ENCODE measurements at places on chromosomes 5 and 9.

DNA sequence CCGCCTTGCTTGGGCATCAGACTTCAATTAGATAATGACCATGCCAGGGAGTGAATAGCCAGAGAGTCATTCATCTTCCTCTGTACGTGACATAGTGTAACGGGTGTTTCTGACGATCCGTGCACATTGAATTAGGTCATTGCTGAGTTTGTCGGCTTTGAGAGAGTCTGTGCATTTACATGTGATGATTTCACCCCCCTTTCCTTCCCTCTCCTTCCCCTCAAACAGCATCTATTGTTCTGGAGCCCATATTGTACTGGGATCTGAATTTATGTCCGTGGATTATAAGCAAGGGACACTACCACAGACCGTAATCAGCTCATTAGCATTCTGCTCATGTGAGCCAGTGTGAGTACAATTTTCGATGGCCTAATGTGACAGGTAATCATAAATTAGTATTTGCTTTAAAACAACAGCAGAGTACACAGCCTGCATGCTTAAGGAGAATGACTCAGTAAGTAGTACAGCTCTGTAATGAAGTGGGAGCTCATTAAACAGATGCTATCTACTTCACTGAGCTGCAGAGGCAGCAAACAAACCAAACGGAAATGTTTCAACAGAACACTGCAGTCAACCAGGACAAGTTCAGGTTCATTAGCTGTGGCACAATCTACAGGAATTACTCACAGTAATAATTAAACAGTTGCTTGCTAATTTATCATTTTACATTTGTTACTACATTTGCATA lies 302.1 kb downstream of the CSNK1G3 start:
- DNase-seq: no peak

DNA sequence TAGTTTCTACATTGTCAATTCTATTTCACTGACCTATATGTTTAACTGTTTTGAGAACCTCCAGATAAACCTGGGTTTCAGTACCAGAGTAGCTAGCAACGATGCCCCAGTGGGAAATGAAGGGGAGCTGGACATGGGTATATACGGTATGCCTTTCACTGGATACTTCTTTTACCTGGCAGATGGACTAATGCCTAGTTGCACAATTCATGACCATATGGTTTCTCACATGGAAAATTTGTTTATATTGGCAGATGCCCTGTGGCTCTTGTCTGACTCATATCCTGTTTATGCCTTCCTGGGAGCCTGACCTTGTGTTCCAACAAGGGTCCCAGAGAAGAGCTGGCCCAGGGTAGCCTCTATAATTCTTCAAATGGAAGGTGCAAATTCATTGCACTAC lies 144.1 kb downstream of the MAT2B start:
- no peak for DNase-seq

DNA sequence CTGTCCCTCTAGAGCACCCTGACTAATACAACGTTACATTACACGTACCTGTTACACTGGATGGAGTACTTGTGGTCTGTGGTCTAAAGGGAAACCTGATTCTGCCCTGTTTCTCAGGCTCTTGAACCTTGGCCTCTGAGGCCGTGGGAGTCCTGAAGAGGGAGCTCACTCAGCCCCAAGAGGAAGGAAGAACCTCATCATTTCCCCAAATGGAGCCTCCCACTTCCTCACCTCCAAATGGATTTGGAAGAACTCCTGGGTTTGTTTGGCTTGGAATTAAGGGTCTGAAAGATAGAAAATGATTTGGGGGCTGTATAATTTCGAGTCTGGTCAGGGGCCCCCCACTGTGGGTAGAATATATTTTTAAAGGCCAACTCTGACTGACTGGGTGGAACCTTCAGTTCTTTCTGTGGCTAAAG lies 200.2 kb downstream of the SEMA6A start:
- no peak for DNase-seq

DNA sequence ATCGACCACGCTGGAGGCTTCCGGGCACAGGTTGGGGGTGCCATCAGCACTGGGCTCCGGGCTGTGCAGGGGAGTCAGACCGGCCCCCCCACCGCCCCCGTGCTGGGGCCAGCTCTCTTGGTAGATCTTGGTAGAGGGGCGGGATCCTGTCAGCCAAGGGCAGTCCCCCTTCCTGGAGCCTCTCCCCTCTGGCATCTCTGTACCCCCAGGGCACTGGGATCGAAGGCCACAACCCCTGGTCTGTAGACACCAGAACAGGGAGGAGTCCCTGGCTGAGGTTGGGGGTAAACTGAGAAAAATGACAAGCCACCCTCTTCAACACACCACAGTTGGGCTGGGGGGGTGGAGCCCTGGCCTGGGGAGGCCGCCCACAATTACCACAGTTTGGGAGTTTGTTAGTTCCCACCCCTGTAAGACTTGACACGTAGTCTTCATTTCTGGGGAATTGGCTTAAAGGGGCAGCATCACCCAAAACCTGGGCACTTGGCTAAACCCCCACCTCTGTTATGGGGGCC lies 882 bp downstream of the CERCAM start:
- DNase-seq: no peak

DNA sequence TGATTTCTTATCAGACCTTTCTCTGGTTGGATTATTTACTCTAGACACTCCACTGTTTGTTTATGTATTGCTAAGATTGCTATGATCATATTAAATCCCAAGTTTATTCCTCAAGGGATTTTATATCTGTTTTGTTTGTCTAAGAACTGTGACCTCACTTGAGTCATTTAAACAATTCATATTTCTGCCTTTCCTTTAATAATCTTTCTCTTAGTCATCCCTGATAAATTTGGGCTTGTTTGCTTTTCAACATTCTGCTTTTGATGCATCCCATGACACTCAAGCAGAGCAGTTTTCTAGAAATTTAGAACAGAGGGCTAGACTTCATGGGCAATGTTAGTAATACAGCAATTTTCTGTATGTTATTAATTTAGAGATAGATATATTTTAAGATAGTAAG lies 231.6 kb upstream of the TNC start:
- no peak for DNase-seq

GRCh38 chr5:142976861-142977260 lies 206.7 kb downstream of the ARHGAP26 start:
- peak; percentile 25 for DNase-seq

GRCh38 chr5:93794954-93795353 lies 53.6 kb upstream of the POU5F2 start:
- no peak for DNase-seq

DNA sequence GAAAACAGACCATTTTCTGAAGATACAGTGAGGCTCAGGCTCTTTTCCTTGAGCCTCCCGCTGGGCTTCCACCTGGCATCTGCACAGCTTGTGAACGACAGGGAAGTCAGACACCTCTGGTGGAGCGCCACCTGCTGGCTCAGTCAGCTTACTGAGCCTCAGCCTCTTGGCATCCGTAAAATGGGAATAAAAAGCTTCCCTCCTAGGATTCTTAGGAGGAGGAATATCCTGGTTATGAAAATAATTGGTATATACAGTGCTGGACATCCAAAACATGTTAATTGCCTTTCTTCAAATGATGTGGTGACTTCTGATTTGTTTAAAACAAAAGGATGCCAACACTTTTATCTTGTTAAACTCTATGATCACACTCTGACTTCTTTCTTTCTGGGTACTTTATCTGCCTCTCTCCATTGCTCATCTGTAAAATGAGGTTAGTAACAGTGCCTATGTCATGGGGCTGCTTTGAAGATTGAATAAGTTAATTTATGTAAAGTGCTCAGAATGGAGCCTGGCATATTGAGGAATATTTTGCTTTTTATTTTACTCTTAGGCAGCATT lies 67.5 kb downstream of the MAMDC2 start:
- DNase-seq: peak; percentile 56

DNA sequence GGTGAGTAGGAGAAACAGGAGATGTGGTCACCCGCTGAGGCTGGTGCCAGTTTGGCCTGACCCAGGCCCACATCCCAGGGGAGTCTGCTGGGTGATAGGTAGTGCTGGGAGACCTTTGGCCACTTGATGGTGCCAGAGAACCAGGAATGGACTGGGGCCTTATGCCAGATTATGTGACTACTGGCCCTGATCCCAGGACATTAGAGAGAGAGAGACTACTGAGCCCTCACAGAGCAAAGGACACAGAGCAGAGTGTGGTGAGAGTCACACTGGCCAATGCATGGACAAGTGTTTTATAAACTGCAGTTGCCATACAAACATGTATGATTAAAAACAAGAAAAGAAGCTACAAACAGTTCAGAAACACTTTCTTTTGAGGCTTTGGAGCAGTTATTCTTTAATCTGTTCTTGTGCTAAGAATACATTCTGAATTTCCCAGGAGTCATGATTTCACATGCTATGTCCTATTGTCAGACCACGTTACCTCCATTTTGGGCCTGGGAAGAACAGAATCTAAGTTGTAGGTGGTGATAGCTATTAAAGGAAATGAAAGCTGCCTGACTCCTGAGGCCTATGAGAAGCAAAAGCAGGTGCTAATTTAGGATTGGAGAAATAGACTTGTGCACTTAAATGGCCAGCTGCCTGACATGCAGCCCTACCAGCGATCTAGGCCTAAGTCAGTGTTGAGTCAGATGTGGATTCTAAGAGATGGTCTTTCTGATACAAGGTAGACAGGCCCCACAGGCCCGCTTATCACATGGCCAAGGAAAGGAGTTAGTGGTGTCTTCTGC lies 32.6 kb upstream of the TMOD1 start:
- peak; percentile 54 for DNase-seq

DNA sequence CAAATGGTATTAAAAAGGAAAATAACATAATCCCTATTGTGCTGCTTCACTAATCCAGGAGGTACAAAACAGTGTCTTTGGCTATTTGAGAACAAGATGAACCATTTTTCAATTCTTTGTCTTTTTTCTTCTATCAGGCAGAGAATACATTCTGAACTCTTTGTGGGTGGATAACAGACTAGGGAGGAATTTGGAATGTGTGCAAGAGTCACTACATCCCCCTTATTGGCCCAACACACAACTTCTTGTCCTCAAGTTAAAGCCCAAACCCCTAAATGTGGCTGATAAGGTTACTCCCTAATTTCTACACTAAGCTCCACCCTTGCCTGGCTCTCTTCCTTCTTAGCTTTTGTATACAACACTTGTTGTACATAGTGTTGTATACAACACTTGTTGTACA lies 342.7 kb upstream of the RFX3 start:
- DNase-seq: no peak

GRCh38 chr9:698954-699353 lies 142.5 kb upstream of the DMRT1 start:
- no peak for DNase-seq

DNA sequence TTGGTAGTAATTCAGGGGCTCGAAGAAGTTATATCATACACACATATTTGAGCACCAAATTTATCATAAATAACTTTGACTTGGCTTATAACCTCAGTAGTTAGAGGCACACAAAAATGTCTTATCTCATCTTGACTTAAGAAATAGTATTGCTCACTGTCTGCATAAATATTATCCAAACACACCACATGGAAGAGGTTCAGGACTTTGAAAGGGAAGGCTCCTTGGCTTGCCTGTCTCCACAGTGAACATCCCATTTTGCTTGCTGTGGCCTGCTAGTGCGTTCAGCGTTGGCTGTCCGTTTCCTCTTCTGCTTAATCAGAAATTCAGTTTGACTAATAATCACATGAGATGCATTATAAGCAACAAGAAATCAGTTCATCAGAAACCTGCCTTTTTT lies 13.9 kb downstream of the GRXCR2 start:
- DNase-seq: no peak

- DNase-seq: no peak
Measured at GRCh38 chr5:58854441-58854840, 271.6 kb downstream of the RAB3C start.

GRCh38 chr5:38249812-38250211 lies 8.5 kb upstream of the EGFLAM start:
- DNase-seq: no peak

GRCh38 chr9:129542741-129543140 lies 78.2 kb downstream of the C9orf50 start:
- DNase-seq: no peak

DNA sequence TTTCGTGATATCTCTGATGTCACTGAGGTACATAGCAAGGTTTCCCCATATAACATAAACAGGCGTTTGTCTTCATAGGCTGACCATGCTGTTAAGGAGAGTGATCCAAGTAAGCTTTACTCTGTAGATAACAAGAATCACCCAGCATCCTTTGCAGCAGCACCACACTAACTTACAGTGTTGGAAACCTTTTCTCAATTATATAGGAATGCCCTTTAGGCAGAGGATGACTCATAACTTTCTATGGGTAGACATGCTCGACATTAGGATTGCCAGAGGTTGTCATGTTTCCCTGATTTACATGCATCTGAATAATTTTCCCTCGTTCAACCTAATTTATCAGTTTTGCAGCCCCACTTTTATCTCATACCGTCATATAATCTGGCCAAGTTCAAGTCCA lies 870.0 kb upstream of the CDH9 start:
- DNase-seq: no peak

DNA sequence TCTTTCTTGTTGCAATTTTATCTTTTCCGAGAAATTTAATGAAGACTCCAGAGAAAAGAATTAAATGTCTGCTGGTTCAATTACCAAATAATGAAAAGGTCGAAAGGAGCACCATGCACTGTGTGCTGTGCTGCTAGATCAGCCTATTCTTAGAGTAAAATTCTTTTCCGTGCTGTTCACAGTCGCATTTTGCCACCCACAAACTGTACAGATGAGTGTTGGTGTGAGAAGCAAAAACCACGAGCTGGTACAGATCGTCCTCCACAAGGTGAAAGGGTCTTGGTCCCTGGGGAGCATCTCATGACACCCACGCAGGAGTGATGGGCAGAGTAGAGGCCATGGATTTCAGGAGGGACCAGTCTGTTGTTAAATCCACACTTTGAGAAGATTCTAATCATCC lies 143.8 kb upstream of the PUM3 start:
- DNase-seq: no peak

- DNase-seq: no peak
Measured at GRCh38 chr5:114055318-114056184, 306.3 kb upstream of the KCNN2 start.

- DNase-seq: no peak
Measured at GRCh38 chr5:173499471-173500212, 116.8 kb downstream of the BOD1 start.

DNA sequence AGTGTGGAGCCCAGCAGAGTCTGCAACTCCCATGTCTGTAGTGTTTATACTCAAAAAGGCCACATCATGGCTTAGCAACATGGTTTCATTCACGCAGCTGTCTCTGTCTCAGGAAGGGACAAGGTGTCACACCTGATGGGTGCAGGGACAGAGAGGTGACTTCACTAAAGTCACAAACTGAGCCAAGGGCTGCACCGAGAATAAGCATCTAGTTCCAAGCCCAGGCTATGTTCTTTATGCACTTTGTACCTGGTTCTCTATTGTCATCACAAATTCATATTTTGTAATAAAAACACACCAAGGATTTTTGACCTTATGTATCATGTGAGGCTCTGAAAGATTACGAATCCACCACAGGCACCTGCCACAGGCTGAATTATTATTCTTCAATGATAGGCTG lies 64.9 kb upstream of the STK32A start:
- no peak for DNase-seq

DNA sequence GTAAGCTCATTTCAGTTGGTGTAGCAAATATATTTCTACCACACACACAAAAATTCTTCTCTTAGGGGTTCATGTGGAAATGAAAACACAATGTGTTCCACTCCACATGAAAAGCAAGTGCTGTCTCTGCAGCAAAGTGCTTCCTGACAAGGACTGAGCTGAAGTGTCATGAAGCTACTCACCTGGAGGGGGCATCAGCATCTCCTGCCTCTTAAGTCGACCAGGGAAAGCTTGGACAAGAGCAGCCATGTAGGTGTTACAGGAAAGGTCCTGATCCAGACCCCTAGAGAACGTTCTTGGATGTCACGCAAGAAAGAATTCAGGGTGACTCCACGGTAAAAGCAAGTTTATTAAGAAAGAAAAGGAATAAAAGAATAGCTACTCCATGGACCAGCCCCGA lies 62.8 kb downstream of the SV2C start:
- DNase-seq: peak; percentile 19

Data from activated CD4-positive, alpha-beta T cell treated with anti-CD3 and anti-CD28 coated beads, Interleukin-2, Interleukin-4, amounts not matched to agents 100 ng/mL and 50 ng/mL, durations not matched to agents 16 hours and 8 hours (primary cell).